Suprapubic skin (tissue), 4 donors: ENCODE measurements at places on chromosomes 3 and 15.

DNA sequence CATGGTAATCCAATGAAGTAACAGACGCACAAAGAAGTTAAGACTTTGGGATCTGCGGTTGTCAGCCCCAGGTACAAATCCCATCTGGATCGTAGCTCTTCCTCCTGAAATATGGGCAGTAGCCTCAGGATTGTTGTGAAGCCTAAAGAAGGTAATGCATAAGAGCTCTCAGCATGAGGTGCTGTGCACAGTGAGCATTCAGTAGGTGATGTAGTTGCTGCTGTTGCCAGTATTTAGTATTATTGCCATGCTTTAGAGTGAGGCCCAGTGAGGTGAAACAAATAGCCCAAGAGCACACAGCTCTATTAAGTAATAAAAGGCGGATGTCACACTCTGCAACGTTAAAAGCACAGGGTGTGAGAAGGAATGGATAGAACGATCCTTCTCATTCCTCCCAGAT lies 225.7 kb downstream of the GABRG3 start:
- H3K36me3 ChIP-seq, result no peaks in the 10 kb centered on the region
- no peak overlapping the region for H3K4me3 ChIP-seq
- H3K27ac ChIP-seq, result no peak overlapping the region
- H3K27me3 ChIP-seq, result no peaks in the 10 kb centered on the region

- H3K4me1 ChIP-seq, result no peaks in the 10 kb centered on the region
- no peak overlapping the region for H3K27ac ChIP-seq
- no peak for DNase-seq
- H3K36me3 ChIP-seq, result no peaks in the 10 kb centered on the region
These were observed 599.5 kb downstream of the FHIT start for GRCh38 chr3:60651799-60652198.

GRCh38 chr15:36323615-36324014 lies 255.8 kb upstream of the CDIN1 start:
- H3K36me3 ChIP-seq, result no peaks in the 10 kb centered on the region
- no peak overlapping the region for H3K27ac ChIP-seq
- H3K4me1 ChIP-seq, result no peaks in the 10 kb centered on the region

DNA sequence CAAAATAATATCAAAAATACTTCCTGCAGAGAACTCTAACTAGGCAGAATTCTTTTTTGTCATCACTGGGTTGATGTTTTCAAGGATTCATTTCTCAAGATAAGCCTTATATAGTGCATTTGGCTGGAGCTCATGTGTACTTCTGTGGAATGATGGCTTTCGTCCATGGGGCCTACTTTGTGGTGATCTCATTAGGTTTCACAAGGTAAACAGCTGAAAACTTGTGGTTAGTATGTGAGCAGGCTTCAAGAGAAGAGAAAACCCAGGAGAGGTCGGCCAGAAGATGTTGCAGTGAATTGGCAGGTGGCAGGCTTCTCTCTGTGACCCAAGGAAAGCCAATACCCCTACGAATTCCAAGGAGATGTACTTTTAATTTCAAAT lies 121.4 kb upstream of the PHLDB2 start:
- no peak for DNase-seq
- no peak overlapping the region for H3K4me3 ChIP-seq
- peak overlapping the region; percentile 67 for H3K27ac ChIP-seq
- no peaks in the 10 kb centered on the region for H3K27me3 ChIP-seq
- peaks cover 26% of the 10 kb centered on the region for H3K4me1 ChIP-seq
- H3K36me3 ChIP-seq, result no peaks in the 10 kb centered on the region

DNA sequence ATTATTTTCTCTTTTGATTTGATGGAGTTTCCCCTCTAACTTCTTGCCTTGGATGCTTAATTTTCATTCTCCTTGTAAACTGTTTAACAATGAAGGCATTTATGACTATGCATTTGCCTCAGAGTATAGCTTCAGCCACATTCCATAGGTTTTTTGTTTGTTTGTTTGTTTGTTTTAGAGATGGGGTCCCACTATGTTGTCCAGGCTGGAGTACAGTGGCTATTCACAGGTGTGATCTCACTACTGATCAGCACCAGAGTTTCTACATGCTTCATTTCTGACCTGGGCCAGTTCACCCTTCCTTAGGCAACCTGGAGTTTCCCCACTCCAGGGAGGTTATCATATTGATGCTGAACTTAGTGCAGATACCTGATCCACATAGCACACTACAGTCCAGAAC lies 4.1 kb downstream of the SECISBP2L start:
- H3K36me3 ChIP-seq, result no peaks in the 10 kb centered on the region
- no peaks in the 10 kb centered on the region for H3K27me3 ChIP-seq
- peaks cover 51% of the 10 kb centered on the region for H3K4me1 ChIP-seq
- no peak for DNase-seq

DNA sequence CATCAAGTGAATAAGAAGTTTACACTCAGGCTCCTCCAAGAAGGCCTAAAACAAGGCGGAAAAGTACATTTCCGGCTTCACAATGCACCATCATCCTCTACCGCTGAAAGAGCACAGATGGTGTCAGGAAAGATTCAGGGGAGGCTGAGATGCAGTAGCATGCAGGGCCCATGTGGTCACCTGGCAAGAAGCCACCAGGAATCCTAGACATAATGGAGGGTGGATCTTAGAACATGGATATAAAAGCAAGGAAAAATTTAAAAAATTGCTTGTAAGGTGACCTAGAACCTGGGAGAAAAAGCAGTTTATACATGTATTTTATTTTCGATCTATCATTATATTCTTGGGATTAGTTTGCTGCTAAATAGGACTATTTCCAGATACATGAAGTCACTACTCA lies 21.9 kb upstream of the OTOL1 start:
- H3K36me3 ChIP-seq, result no peaks in the 10 kb centered on the region
- DNase-seq, result no peak
- no peaks in the 10 kb centered on the region for H3K27me3 ChIP-seq
- H3K4me3 ChIP-seq, result no peak overlapping the region
- no peaks in the 10 kb centered on the region for H3K4me1 ChIP-seq

DNA sequence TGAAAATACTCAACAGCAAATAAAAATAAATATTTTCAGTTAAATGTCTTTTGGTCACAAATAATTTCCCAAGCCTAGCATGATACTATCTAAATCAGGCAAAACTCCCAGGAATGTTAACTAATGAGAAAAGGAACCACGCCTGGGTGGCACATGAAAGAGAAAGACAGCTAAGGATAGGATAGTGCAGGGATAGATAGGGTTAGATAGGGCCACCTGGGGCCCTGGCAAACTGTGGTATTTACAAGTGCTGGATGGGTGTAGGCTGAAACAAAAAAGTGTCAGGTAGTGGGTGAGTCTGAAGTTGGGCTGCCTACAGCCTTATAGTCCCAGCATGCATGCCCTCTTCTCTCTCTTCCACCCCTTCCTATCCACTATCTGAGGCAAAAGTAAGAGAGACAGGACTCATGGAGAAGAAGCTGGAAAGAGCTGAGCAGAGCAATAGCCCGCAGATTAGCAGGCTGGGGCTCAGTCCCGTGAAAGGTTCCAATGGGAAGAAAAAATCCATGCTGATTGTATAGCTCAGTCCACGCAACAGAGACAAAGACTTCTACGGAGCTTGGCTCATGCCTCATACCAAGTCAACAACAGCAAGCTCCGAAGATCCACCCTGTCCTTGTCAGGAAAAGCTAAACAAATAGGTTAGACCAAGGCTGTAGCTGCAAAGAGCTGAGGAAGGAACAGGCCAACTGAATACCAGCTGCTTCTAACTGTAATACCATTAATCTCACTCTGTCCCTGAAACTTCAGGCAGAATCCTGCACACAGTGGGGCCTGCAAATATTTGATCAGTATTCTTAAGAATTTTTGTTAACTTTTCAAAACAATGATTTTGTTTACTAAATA lies 342.1 kb upstream of the ATP11B start:
- H3K4me1 ChIP-seq, result no peaks in the 10 kb centered on the region
- H3K36me3 ChIP-seq, result no peaks in the 10 kb centered on the region
- H3K4me3 ChIP-seq, result no peak overlapping the region
- no peak for DNase-seq
- no peaks in the 10 kb centered on the region for H3K27me3 ChIP-seq

- H3K27ac ChIP-seq, result no peak overlapping the region
- no peak for DNase-seq
- no peak overlapping the region for H3K4me3 ChIP-seq
- H3K27me3 ChIP-seq, result no peaks in the 10 kb centered on the region
These were observed 15.1 kb upstream of the ARID3B start for GRCh38 chr15:74525945-74526344.

DNA sequence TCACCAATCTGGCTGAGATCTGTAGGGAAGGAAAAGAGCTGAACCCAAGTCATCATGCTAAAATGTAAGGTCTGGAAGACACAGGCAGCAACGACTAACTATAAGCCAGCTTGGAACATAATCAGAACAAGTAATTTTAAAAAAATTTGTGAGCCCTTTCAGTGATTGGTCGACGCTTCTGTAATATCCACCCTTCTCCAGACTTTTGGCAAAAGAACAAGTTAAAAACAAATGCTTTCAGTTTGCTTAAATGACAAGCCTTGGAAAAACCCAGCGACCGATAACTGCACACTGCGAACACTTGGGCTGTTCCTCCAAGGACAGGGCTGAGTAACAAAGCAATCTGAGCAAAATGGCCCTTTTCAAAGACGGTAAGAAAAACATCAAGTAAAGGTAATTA lies 49.6 kb downstream of the PCSK6 start:
- DNase-seq, result peak; percentile 64
- no peaks in the 10 kb centered on the region for H3K36me3 ChIP-seq
- H3K4me1 ChIP-seq, result peaks cover 24% of the 10 kb centered on the region
- no peak overlapping the region for H3K4me3 ChIP-seq

GRCh38 chr3:12430086-12430485 lies 54.2 kb upstream of the TSEN2 start:
- no peaks in the 10 kb centered on the region for H3K36me3 ChIP-seq
- H3K27ac ChIP-seq, result no peak overlapping the region
- peaks cover 7% of the 10 kb centered on the region for H3K4me1 ChIP-seq
- H3K27me3 ChIP-seq, result peaks cover 4% of the 10 kb centered on the region
- no peak overlapping the region for H3K4me3 ChIP-seq
- no peak for DNase-seq

DNA sequence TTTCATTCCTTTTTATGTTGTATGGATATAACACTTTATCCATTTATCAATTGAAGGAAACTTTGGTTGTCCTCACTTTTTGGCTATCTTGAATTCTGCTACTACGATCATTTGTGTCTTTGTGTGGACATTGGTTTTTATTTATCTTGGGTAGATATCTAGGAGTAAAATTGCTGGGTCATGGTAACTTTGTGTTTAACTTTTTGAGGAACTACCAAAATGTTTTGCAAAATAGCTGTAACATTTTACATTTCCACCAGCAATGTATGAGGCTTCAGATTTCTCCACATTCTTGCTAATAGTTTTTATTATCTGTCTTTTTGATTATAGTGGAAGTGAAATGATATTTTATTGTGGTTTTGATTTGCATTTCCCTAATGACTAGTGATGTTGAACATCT lies 55.6 kb downstream of the TLNRD1 start:
- no peak overlapping the region for H3K4me3 ChIP-seq
- no peaks in the 10 kb centered on the region for H3K36me3 ChIP-seq
- H3K27me3 ChIP-seq, result no peaks in the 10 kb centered on the region
- DNase-seq, result no peak
- no peak overlapping the region for H3K27ac ChIP-seq

- no peak overlapping the region for H3K27ac ChIP-seq
- peaks cover 4% of the 10 kb centered on the region for H3K4me1 ChIP-seq
- H3K36me3 ChIP-seq, result no peaks in the 10 kb centered on the region
- DNase-seq, result no peak
- H3K4me3 ChIP-seq, result no peak overlapping the region
- H3K27me3 ChIP-seq, result no peaks in the 10 kb centered on the region
These were observed 357.2 kb downstream of the CLSTN2 start for GRCh38 chr3:140292170-140292569.

- no peaks in the 10 kb centered on the region for H3K36me3 ChIP-seq
- H3K4me1 ChIP-seq, result peaks cover 25% of the 10 kb centered on the region
These were observed 53.7 kb downstream of the CCDC54 start for GRCh38 chr3:107430996-107431245.

DNA sequence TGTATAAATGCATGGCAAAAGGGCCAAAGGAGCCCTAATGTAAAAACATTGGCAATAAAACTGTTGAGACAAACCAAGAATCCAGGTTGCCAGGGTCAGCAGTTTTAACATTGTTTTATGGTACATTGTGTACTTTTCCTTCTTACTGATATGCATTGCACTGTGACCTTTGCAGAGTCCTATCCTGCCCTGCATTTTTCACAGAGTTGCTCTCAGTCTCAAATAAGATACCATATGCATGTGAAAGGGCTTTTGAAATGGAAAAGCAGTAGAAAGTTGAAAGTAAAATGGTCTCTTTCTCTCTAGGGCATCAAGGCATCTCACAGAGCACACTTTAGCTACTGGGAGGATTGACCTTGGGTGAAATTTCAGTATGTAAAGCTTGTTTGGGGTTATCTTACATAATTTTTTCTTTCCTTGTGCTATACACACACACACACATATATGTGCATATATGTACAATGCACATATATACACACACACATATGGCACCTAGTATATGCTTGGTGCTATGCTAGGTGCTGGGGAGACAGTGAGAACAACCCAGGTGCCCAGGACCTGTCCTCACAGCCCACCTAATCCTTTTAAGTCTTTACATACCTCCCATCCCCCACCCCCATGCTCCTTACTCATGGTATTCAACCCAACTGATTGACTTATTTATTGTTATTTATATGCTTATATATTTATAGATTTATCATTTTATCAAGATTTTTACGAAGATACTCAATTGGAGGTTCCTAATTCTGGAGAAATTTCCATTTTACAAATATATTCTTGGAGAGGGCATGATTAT lies 1.2 kb upstream of the PPP2R3A start:
- H3K27me3 ChIP-seq, result no peaks in the 10 kb centered on the region
- no peak overlapping the region for H3K27ac ChIP-seq
- no peak overlapping the region for H3K4me3 ChIP-seq
- DNase-seq, result no peak

- no peaks in the 10 kb centered on the region for H3K27me3 ChIP-seq
- peak overlapping the region; percentile 99 for H3K27ac ChIP-seq
- no peak for DNase-seq
- peak overlapping the region; percentile 81 for H3K4me3 ChIP-seq
- peaks cover 20% of the 10 kb centered on the region for H3K36me3 ChIP-seq
These were observed 33.5 kb downstream of the ZBTB38 start for GRCh38 chr3:141401573-141402475.

GRCh38 chr3:28799084-28799483 lies 450.5 kb upstream of the AZI2 start:
- H3K4me3 ChIP-seq, result no peak overlapping the region
- DNase-seq, result no peak
- H3K36me3 ChIP-seq, result no peaks in the 10 kb centered on the region
- H3K27ac ChIP-seq, result no peak overlapping the region
- no peaks in the 10 kb centered on the region for H3K4me1 ChIP-seq
- no peaks in the 10 kb centered on the region for H3K27me3 ChIP-seq

DNA sequence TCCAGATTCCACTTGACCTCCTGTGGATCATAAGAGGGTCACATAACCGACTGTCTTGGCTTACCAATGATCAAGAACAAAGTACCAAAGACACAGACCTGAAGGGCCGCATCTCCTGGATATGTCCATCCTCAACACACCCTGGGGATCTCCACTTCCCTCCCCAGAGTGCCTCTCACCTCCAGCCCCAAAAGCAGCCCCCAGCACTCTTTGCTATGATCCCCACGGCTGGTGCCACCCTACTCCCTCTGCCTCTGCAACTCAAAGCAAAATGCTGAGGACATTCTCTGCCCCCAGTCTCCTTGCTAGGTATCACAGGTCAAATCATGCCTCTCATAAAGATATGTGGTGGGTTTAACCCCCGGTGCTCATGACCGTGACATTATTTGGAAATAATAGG lies 32.7 kb downstream of the SLCO2A1 start:
- H3K27ac ChIP-seq, result no peak overlapping the region
- H3K4me3 ChIP-seq, result no peak overlapping the region
- H3K36me3 ChIP-seq, result no peaks in the 10 kb centered on the region
- peaks cover 9% of the 10 kb centered on the region for H3K4me1 ChIP-seq
- DNase-seq, result no peak
